ENCODE measurements at places on chromosomes 3 and 15.
A peak's percentile ranks its signal among the peaks of the same experiment; 100 is the strongest.

DNA sequence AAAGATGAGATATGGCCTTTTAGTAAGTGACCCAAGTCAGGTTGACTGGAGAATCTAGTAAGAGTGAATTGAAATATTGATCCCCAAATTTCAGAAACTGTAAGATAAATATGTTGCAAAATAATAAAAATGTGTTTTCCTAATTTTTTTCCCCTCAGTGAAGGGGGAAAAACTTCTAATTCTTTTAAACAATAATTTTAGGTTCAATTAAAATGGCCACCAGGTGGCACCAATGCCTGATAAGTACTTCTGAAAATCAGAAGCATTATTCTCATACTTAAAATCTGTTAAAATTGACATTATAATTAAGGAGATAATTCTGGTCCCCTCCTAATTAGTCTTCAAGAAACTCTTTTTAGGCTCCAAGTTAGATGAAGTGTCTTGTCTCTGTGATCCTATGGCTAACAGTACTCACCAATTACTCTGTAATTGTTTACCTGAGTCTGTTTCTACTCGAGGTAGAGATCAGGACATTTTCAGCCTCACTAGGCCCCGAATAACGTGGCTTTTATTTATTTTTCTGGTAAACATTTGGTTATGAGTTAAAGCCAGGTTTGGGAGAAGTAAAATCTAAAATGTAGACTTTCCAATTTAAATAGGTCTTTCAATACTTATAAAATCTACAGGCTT is 52.6 kb downstream of the NMD3 start:
- peak; percentile 15 for DNase-seq

DNA sequence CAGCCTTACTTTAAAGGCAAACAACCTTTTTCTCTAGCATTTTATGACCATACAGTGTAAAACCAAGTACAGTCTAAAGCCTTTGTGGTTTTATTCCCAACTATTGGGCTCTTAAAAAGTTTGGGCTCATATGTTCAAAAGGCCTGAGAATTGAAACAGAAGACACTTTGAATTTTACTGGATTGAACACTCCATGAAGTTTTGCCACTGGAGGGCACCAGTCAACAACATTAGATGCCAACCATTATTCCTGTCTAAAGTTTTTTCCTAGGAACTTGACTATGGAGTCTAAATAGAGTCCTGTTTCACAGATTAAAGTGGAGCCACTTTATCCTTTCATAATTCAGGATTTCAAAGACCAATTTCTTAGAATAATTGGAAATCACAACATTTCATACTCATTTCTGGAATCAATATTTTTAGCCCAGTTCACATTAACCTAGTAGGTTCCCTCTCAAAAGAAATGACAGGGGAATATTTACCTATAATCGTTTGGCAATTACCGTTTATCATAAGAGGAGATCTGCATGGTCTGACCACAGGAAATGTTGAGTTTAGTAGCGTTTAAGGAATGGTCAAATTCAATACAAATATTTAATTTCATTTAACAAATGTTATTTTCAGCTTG is 244.1 kb upstream of the PDZRN3 start:
- DNase-seq, result no peak

DNA sequence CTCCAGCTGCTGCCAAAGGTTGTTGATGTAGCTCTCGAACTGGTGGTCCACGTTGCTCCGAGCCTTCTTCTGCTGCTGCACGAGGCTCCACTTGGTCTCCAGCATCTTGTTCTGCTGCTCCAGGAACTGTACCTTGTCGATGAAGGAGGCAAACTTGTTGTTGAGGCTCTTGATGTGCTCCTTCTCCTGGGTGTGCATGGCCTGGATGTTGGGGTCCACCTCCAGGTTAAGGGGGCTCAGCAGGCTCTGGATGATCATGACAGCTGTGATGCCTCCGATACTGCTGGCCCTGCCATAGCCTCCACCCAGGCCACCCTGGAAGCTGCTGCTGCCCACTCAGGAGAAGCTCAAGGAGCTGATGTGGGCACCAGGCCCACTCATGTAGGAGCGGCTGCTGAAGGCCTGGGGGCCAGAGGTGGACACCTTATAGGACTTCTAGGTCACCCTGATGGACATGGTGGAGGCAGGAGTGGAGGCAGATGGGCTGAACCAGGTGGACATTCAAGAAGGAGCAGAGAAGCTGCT is 14.9 kb upstream of the PSTPIP1 start:
- no peak for DNase-seq

- DNase-seq, result no peak
Observed at GRCh38 chr15:20642054-20642767, 100.6 kb upstream of the GOLGA6L6 start.

DNA sequence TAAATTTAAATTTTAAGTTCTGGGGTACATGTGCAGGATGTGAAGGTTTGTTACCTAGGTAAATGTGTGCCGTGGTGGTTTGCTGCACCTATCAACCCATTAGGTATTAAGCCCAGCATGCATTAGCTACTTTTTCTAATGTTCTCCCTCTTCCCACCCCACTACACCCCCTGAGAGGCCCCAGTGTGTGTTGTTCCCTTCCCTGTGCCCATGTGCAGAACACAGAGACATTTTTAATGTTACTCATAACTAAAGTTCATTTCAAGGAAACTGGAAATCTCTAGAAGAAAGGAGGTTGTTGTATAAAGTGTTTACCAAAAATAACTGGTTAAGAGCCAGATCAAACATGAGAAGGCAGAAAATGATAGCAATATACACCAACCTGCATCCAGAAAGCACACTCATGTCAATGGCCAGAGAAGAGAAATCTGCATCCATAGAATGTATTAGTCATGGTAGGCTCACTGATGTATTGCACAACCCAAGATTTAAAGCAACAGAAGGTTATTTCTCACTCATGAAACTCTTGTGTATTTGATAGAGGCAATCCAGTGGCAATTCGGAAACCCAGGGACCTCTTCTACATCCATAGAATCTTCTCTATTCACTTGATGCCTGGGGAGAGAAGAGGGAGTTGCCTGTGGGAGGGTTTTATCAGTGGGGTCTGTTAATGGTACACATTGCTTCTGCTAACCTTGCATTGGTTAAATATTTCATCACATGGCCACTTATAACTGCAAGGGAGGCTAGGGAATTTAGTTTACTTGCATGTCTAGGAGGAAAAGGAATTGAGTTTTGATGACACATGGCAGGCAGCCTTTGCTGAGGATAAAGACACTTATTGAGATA is 321.9 kb upstream of the RASGRP1 start:
- no peak for DNase-seq

DNA sequence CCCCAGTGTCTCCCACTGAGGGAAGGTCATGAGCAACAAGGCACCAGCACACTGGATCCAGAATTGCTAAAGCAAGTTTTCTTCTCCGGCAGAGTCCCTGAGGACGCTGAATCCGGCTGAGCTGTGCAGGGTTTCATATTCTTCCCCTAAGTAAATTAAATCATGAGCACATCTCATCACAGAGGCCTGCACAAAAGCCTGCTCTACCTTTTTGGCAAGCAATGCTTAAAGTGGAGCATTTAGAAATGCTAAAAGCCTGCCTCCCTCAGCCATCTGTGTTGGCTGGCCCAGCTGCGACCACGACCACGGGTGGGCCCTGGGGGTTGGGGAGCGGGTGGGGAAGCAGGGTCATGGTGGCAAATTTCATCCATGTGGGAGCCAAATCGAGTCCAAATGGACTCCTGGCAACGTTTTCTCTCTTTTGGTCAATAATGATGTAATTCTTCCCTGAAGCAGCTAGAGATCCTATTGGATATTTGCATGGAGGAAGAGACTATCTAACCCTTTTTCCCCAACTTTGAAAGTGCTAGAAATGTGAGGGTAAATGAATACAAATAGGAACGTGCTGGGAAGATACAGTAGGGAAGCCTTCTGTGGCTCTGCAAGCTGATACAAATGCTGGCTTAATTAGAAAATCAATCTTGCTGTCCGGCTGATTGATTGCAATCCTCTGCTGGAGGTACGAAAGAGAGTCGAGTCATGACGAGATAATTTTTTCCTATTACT is 532.8 kb upstream of the TBL1XR1 start:
- no peak for DNase-seq

DNA sequence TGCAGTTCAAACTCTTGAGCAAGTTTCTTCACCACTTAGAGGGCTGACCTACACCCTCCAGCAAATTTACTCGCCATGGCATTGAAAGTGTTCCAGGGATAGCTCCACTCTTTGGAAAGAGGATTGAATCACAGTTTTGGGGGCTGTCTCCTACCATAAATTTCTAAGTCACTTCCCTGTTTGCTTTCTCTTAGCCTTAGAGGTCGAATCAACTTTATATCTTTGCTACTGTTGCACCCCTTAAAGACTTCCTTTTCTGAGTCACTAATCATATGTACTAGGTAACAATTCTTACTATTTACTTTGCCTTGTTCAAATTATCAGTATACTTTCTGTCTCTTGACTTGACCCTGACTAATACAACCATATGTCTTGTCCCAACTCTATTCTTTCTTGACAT is 1151.8 kb upstream of the ALCAM start:
- no peak for DNase-seq

DNA sequence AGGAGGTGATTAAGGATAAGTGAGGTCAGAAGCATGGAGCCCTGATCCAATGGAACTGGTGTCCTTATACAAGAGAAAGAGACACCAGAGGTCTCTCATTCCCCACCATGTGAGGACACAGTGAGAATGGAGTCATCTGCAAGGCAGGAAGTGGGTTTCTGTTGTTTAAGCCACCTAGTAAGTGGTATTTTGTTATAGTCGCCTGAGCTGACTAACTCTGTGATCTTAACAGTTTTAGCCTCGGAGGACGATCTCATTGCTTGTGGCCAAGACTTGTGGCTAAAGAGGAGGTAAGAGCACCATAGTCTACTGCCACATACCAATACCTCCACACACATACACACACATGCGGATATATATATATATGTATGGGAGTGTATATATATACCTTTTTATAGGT is 73.8 kb downstream of the MCTP2 start:
- DNase-seq, result no peak

DNA sequence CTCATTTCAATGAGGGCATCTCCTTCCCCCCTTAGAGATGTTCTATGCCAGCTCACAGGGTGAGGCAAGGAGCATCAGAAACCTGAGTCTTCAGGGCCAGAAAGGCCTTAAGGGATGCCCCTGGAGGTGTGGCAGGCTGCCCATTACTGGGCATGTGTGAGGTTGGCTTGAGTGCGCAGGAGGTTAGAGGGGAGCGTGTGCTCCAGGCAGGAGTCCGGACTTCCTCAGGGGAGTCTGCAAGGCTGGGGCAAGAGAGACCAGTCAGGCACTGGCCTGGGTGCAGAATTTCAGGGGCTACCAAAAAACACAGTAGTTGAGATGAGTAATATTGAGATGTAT is 1.9 kb downstream of the LOXL1 start:
- DNase-seq, result no peak

DNA sequence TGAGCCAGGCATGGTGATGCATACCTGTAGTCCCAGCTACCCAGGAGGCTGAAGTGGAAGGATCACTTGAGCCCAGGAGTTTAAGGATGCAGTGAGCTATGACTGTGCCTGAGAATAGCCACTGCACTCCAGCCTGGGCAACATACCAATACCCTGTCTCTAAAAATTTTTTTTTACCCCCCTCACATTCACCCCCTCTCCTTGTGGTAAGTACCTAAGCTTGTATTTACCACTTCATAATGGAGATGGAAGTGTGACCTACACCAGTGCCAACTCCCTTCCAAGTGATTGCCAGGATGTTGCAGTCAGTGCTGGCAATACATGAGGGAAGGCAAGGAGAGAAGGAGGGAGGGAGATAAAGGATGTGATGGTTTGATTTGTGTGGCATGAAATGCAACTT is 84.2 kb downstream of the LRRC28 start:
- no peak for DNase-seq

- no peak for DNase-seq
Observed at GRCh38 chr3:196868297-196868661, 559 bp downstream of the SENP5 start.

GRCh38 chr3:181999314-181999713 is 287.6 kb downstream of the SOX2 start:
- DNase-seq, result no peak

DNA sequence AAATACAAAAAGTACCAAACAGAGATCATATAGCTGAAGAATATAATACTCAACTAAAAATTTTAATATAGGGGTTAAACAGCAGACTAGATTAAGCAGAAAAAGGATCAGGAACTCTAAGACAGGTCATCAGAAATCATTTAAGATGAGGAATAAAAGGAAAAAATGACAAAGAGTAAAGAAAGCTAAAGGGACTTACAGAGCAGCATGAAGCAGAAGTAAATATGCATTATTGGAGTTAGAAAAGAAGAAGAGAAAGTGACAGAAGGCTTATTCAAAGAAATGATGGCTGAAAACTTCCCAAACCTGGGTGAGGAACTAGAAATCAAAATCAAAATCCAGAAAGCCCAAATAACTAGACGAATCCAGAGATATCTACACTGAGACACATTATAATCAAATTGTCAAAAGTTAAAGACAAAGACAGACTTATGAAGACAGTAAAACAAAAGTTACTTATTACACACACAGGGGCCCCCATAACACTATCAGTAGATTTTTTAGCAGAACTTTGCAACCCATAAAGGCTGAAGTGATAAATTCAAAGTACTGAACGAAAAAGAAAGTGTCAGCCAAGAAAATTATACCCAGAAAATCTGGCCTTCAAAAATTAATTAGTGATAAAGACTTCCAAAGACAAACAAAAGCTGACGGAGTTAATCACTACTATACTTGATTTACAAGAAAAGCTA is 95.6 kb downstream of the SCAPER start:
- no peak for DNase-seq

- DNase-seq, result no peak
Observed at GRCh38 chr3:129211772-129212171, 28.1 kb upstream of the CNBP start.

DNA sequence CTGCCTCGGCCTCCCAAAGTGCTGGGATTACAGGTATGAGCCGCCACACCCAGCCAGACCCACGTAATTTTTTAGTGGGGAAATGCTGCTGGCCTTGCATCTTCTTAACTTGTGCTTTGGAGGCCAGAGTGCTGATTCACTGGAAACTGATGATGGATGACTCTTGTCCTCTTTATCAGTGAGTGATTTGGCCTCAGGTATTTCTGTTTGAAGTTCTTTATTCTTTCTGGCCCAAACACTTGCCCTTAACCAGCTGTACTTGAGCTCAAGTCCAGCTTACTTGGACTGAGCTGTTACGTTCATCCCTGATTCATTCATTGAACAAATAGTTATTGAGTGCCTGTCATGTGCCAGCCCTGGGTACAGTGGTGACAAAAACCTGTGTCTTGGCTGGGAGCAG is 4.2 kb downstream of the PTPN23 start:
- DNase-seq, result no peak

DNA sequence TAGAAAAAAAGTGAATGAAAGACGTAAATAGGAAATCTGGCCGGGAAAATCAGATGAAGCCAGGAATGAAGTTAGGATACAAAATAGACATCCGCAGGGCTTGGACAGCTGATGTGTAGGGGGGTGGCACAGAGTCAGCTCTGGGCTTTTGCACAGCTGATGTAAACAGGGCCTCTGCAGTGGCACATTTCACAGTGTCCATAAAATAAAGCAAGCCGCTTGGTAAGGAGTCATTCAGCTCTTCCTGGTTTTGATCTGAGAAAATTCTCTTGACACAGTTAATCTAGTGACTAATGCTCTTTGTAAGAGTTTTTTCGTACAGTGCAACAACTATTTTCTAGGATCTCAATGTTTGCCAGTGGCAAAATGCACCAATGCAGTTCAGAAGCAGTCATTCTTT is 153.3 kb downstream of the USP13 start:
- no peak for DNase-seq

- no peak for DNase-seq
Observed at GRCh38 chr15:71387810-71388209, 272.5 kb downstream of the THSD4 start.

- no peak for DNase-seq
Observed at GRCh38 chr3:17313746-17314145, 428.7 kb downstream of the TBC1D5 start.

All from T follicular helper cell (primary cell).